ENCODE measurements at places on chromosomes 7 and 10.

DNA sequence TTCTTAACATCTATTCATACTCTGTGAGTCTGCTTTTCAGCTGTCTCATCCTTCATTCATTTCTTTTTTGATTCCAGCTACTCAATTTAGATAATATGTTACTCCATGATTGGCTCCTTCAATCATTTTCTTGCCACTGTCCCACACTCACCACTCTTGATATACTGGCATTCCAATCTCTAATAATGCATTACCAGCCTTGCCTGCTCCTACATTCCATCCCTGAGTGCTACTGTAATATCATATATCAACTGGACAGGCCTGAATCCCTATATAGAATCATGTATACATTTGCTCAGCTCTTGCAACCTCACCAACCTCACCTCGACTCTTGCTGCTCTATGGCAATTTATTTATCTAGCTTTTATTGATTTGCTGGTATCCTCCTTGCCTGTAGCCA, 45.0 kb upstream of the SLC13A1 start:
- DNase-seq: no peak

DNA sequence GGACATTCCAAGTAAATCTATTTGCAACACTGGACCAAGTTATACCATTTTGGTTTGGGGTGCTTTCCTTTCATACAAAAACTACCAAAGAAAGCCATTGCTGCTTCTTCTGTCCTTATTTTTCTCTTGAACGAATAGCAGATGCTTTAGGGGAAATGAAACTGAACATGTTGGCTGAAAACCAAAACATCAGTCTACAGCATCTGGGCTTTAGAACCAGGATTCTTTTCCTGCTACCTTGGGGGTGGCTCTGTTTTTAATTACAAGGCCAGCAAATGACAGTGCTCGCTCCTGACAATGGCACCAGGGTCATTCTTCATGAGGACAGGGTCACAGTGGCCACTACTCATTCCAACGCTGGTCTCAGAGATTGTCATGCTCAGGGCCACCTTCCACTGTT, 80.3 kb downstream of the WDR11 start:
- no peak for DNase-seq

GRCh38 chr10:88281592-88282347, 301.3 kb downstream of the RNLS start:
- DNase-seq: no peak

- no peak for DNase-seq
Observed at GRCh38 chr7:75958802-75959543, 35.4 kb downstream of the TMEM120A start.

DNA sequence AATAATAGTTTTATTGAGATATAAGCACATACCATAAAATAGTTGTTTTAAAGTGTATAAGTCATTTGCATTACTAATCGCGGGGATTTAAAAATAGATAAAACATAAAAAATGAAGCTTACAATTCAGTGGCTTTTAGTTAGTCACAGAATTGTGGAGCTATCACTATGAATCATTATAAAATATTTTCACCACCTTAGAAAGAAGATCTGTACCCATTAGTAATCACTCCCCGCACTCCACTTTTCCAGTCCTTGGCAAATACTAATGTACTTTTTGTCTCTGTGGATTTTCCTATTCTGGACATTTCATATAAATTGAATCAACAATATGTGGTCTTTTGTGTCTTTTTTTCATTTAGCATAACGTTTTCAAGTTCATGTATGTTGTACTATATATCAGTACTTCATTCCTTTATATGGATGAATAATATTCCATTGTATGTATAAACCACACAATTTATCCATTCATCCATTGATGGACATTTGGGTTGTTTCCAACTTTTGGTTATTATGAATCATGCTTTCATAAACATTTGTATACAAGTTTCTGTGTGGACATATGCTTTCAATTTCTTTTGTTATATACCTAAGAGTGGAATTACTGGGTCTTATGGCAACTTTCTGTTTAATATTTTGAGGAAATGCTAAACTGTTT, 162.5 kb downstream of the MAGI2 start:
- no peak for DNase-seq

DNA sequence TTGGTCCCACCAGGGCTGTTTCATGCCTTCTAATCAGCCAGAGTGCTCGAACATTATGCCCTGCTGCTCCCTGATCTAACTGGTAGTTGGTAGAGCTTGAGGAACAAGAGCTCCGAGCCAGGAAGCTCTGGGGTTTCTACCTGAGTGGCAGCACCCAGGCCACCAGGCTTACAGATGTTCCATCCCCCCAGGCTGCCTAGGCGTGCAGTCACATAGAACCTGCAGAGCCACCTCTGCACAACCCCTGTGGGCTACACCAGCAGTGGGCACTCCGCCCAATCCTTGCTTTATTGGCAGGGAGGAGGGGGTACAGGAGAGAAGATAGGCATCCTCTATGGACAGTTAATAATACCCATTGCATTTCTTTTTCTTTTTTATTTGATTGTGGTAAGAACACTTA, 21.8 kb downstream of the MAP3K8 start:
- no peak for DNase-seq

- DNase-seq: no peak
Observed at GRCh38 chr7:77239471-77239870, 39.9 kb upstream of the FGL2 start.

DNA sequence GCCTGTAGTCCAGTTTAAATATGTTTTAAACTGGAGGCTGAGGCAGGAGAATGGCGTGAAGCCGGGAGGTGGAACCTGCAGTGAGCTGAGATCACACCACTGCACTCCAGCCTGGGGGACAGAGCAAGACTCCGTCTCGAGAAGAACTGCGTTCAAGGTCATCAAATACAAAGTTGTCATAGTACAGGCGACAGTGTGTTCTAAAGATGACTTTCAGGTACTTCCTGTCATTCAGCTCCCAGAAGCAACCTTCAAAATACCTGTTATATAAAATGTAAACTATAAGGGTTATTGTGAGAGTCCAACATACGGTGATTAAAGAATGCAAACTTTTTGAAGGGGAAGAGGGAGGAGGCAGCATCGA, 8.7 kb downstream of the MPP7 start:
- DNase-seq: no peak

- DNase-seq: no peak
Observed at GRCh38 chr7:27104341-27105058, 2.0 kb upstream of the HOXA2 start.

- DNase-seq: no peak
Observed at GRCh38 chr7:71694665-71695064, 562.7 kb downstream of the GALNT17 start.

- DNase-seq: no peak
Observed at GRCh38 chr10:129524936-129525335, 57.9 kb downstream of the MGMT start.

Measured in activated T-helper 1 cell treated with Interleukin-2 at 50 U/mL for 16 hours (primary cell).